ENCODE measurements at places on chromosomes 13 and 19.

- no peak for DNase-seq
Measured at GRCh38 chr19:1672769-1673644, 20.6 kb upstream of the TCF3 start.

DNA sequence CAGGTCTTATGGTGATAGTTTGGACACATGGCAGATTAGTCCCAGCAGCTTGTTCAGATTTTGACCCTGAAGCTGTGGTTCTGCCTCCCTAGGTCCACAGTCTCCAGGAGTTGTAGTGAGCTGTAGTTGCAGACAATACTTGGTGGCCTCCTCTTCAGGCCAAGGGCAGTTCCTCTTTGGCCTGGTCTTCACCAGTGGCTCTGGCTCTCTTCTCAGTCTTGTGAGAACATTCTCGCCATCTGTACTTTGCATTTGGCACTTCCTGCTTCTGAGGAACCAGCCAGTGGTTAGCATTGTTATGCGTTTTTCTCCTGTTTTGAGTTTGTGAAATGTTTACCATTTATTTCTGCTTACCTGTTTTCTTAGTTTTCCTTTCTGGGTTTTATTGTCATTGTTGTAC, 40.7 kb downstream of the PCCA start:
- no peak for DNase-seq

- no peak for DNase-seq
Measured at GRCh38 chr19:41575998-41576397, at the start of gene CEACAM21. Gene CEACAM21 (plus strand): TSS chr19:41576166. CDS start chr19:41576275, 109 bp downstream.

- DNase-seq, result peak; percentile 88
Measured at GRCh38 chr19:52397310-52398080, at the start of gene ZNF528. Gene ZNF528 (plus strand): TSS chr19:52397849. CDS start chr19:52402014, 4,165 bp downstream.

DNA sequence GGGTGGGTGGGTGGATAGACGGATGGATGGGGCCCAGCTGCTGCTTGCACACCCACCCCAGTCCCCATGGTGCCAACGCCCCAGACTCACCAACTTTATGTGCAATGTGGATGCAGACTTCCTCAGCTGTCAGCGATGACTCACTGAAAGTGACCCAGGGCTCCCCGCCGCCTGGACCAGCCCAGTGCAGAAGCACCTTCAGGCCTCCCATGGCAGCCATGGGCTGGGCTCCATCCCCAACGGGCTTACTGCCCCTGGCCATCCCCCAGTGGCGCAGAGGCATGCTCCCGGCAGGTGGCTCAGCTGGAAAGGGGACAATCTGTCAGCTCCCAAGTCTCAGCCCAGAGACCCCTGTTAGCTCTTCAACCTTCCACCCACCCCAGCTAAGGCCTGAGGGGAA, 2.2 kb downstream of the TYK2 start:
- no peak for DNase-seq

DNA sequence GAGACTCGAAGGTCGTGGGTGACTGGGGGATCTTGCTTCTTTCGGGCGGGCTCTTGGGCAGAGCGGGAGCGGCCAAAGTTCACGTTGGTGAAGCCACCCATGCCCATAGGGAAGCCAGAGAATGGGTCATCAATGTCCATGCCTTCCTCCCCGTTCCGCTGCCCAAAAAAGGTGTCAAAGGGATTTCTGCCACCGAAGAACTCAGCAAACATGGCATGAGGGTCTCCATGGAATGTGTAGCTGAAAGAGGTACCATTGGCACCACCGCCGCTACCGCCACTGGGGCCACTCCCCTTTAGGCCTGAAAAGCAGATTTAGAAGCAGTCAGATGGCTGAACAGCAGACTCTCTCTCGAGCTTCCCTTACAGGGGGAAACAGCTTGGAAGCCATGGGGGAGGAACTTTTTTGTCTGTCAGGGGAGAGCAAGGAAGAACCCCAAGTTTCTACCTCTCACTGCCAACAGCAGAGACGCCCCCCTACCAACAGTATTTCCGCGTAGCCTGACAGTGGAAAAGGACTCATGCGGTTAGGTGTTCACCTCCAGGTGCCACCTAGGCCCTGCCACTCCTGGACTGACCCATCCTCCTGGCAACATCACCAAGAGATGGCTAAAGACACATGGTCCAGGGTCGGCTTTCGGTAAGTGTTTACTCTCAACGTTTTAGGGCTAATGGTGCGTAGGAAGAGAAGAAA, 1.3 kb downstream of the DNAJB1 start:
- no peak for DNase-seq

Data from DMS79 treated with DMSO at 0.1 percent for 48 hours (cell line).